ENCODE measurements at places on chromosomes 2 and 18.

- peak; percentile 54 for DNase-seq
Measured at GRCh38 chr2:11270891-11271290, 73.5 kb downstream of the ROCK2 start.

GRCh38 chr2:217886720-217887309, 116.0 kb downstream of the TNS1 start:
- no peak for DNase-seq

- DNase-seq = no peak
Measured at GRCh38 chr2:102657770-102658169, 38.4 kb downstream of the SLC9A2 start.

GRCh38 chr2:73640511-73640911, 1.7 kb downstream of the NAT8 start:
- DNase-seq = peak; percentile 94

- DNase-seq = no peak
Measured at GRCh38 chr18:79933765-79934164, 17.7 kb downstream of the SLC66A2 start.

DNA sequence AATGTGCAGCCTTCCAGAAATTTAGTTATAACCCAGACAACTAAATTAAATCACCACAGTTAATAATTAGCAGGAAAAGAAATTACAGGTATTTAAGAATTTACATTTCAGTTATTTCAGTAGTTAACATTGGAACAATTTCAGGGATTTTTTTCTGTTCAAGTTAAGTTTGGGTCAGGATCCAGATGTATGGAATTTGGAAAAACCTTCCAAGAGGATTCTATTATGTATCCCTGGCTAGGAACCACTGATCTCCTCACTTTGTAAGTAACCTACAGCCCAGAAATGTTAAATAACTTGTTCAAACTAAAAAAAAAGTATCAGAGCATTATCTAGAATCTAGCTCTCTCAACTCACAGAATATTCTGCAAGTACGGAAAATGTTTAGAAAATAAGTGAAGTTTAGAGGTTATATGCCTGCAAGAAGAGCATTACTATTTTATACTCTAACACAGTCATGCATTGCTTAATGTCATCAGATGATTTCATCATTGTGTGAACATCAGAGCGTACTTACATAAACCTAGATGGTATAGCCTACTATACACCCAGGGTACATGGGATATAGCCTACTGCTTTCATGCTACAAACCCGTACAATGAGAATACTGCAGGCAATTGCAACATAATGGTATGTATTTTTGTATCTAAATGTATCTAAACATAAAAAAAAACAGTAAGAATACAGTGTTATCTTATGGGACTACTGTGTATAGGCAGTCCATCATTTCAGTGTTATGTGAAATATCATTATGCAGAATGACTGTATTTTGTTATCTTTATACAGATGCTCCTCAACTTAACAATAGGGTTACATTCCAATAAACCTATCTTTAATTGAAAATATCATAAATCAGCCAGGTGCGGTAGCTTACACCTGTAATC, 6.1 kb downstream of the NCKAP1 start:
- no peak for DNase-seq

- no peak for DNase-seq
Measured at GRCh38 chr2:36068086-36068485, 287.5 kb upstream of the CRIM1 start.

GRCh38 chr2:43226558-43226954, at the start of gene ZFP36L2:
ZFP36L2 (minus strand) TSS chr2:43226606; CDS start chr2:43226315, 291 bp downstream.
- peak; percentile 88 for DNase-seq

GRCh38 chr2:56741601-56742102, 557.9 kb downstream of the CCDC85A start:
- peak; percentile 46 for DNase-seq

DNA sequence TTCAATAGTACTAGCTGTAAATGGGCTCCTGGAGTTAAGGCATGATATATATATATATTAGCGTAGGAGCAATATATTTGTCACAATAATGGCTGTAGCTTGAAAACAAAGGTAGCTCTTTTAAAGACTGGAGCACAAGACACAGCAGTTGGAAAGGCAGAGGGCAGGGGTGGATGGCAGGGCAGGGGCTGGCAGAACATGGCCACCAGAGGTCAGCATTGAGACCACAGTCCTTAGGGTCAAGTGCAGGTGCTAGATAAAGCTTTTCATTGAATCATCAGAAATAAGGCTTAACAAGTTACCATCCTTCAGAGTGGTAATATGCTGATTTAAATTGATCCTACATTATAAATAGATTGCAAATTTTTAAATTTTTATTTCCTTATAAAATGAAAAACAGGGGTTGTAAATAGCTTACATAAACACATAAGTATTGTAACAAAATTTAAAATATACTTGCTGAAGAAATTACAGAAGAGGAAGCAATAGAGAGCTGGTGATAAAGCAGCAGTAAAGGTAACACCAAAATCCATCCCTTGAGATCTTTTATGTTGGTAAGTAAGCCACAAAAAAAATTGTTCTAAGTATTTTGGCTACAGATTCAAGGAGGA, 161.2 kb upstream of the PIEZO2 start:
- DNase-seq = no peak

DNA sequence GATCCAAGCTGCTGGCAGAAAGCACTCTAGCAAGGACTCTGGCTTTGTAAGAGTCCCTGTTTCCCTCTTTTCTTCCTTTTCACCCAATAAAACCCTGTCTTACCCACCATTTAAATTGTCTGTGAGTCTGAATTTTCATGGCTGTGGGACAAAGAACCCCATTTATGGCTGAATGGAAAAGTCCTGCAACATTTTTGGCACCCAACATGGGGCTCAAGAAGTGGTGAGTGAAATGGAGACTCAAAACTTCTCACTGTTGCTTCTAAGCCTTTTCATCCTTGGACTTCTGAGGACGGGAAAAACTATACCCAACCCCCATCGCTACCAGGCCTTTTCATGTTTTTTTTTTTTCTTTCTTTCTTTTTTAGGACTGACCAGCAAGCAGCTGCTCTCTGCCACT, 329.5 kb upstream of the CWC22 start:
- DNase-seq = no peak

DNA sequence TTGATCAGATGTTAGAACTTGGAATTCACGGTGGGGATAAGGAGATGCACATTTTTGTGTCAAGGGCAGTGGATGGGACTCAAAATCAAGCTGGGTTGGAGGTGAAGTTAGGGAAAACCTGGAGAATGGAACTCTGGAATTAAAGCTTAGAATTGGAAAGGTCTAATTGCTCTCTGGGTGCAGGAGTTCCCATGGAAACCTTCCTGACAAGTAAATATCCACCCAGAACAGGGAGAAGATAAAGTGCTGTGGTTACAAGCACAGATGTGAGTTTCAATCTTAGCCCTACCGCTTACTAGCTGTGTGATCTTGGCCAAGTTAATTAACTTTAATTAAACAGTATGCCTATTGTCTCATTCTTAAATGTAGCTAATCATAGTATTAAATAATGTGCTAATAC, 71.3 kb upstream of the TCF7L1 start:
- no peak for DNase-seq

GRCh38 chr2:38409156-38410102, 32.4 kb upstream of the ATL2 start:
- DNase-seq = no peak

DNA sequence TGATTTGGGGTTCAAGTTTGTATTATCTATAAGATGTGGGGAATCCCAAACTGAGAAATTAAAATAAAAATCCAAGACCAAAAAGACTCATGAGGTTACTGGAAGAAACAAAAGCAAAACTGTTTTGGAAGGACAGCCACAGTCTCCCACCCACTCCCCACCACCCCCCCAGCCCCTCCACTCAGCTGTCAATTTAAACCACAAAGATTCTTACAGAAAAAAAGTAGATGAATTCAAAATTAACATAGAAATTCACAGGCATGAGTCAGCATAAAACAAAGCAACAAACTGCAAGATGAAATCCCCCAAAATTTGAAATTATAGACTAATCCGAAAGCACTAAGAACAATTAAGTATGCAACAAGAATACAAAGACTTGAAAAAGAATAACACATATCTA, 12.1 kb downstream of the MAP4K3 start:
- DNase-seq = no peak

- DNase-seq = peak; percentile 42
Measured at GRCh38 chr2:148614014-148614321, 30.6 kb upstream of the EPC2 start.

DNA sequence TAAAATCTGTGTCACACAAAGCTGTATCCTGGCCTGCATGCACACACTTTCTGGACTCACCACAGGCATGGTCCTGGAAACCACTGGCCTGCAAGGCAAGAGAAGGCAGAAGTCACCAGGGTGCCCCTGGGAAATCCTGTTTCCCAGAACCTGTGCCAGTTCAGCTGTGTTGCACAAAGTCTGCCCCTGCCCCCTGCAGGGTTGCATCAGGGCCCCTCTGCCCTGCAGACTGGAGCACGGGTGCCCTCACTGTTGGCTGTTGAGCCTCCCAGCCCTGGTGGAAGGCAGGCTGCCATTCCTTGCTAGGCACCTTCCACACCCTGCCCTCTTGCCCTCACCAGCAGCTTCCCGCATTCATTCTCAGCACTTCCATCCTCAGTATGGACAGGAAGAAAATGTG, 18.0 kb upstream of the TUBB6 start:
- no peak for DNase-seq

DNA sequence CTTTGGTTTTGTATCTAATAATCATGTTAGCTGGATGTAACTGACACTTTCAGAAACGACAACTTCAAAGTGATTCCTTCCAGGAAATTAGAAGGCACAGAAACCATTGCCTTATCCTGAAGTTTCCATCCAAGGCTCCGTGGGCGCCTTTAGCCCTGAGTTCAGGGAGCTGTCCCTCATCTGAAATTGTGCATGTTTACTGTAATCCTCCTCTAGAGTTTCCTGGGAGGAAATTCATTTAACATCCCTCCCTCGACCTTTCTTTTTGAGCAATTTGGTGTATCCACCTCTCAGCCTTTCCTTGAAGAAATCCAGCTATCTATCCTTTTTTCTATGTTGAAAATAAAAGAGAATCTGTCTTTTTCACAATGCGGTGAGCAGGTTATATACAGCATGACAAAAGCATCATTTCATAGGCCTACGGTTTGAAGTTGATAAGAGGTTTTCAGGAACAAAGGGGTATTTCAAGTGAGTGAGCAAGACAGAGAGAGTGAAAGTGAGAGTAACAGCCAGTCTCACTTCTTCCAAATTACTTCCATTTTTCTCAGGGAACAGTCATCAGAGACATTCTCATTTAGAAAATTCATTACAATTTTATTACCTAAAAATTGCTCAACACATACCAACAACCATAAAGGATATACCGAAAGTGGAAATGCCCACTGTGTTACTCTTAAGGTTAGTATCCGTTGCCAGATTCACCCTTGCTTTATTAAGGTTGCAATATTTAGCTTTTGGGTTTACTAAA, 167.3 kb downstream of the MREG start:
- no peak for DNase-seq

- no peak for DNase-seq
Measured at GRCh38 chr2:160434254-160434948, 59.2 kb downstream of the RBMS1 start.

GRCh38 chr2:231277962-231278361, 79.5 kb downstream of the ARMC9 start:
- no peak for DNase-seq

GRCh38 chr2:180675170-180675569, 305.2 kb upstream of the UBE2E3 start:
- no peak for DNase-seq

DNA sequence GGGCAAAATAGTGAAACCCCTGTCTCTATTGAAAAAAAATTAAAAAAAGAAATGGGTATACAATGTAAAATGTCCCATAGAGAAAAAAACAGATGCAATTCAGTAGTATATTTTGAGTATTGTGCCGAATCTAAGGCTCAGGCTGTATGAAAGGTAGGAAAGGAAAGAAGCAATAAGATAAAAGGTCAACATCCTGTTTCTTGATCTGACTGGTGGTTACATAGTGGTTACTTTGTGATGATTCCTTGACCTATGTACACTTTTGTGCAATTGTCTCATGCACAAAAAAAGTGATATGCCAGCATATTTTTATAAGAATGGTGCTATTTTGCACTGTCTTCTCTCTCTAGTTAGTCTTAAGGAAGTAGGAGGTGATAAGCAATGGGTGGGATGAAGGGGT, 1333.7 kb upstream of the TMEFF2 start:
- DNase-seq = no peak

GRCh38 chr2:231384970-231385369, 10.5 kb upstream of the B3GNT7 start:
- no peak for DNase-seq

DNA sequence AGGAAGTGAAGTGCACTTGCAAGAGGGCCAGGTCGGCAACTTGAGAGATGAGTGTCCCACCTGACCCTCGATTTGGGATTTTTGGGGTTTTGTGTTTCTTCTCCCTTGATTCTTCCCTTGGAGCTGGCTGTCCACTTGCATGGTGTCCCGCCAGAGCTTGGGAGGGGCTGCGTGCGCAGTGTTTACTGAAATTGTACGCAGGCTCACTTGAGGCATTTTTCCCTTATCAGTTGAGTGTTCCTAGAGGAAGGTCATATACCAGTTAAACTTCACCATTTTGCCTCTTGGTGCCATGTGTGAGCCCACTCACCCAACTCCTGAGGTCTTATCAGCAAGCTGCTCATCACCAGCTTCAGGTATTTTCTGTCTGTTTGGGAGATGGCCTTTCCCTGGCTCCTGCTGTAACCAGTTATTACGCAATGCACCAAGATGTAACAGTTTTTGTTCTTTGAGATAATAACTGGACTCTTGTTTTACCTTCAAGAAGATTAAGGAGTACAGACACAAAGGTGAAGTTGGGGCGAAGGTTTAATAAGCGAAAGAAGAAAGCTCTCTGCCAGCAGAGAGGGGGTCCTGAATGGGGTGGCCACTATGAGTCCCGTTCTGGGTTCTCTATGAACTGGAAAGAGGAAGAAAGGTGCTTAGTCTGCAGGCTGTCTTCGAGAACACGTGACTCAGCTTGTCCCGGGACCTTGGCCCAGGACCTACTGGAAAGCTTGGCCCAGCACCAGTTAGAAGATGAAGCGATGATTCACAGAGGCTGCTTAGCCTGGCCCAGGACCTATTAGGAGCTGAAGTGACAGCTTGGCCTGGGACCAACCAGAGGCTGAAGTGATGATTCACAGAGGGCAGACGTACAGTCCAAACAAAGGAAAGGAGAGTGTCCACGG, 21.5 kb upstream of the TXNL4A start:
- no peak for DNase-seq

- DNase-seq = no peak
Measured at GRCh38 chr2:173049831-173050230, 25.8 kb upstream of the MAP3K20 start.

- no peak for DNase-seq
Measured at GRCh38 chr2:225069966-225070365, 27.7 kb upstream of the DOCK10 start.
